ENCODE measurements at places on chromosomes 3 and 15.

DNA sequence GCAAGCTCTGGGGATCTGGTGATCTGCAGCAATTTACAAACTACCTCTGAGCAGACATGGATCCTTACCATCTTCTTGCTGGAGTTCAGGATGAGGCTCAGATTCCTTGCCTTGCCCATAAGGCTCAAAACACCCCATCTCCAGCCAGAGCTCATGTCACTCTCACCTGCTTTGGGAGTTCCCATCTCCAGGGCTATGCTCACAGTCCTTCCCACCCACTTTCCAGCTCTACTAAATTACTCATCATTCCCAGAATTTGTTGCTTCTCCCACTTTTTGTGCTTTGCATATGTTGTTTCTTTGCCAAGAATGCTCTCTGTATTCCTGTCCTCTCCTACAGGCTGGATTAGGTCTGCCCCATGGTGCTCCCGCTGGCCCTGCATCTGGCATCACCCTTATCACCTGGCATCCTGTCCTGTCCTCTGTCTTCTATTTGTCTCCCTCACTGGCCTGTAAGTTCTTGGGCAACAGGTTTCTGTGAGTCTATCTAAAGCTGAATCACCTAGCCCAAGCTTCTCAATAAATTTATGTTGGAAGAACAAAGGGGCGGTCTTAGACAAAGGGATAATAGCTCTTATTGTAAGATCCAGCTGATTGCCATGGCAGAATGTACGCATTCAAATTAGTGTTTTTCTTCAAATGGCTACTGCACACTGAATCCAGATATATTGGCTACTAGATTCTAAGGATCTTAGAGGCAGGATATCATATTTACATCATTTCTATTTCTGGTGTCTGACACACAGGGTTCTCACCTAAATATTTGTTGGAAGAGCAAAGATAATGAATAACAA is 179.2 kb downstream of the CLSTN2 start:
- DNase-seq = no peak

DNA sequence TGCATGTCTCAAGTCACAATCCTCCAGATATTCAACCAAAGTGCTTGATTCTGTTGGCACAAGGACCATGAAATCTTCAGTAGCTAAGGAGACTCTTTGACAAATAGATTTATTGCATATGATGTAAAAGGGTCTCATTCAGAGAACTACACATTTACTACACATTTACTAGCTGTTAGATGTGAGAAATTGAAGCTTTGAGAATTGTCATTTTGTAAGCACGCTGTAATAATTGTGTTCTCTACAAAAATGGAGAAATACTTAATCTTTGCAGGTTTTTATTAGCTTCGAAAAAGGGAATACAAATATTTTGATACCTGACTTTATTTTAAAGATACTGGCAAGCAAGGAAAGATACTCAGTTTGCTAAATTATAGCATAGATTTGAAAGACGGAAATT is 70.2 kb upstream of the CHD2 start:
- DNase-seq = no peak

DNA sequence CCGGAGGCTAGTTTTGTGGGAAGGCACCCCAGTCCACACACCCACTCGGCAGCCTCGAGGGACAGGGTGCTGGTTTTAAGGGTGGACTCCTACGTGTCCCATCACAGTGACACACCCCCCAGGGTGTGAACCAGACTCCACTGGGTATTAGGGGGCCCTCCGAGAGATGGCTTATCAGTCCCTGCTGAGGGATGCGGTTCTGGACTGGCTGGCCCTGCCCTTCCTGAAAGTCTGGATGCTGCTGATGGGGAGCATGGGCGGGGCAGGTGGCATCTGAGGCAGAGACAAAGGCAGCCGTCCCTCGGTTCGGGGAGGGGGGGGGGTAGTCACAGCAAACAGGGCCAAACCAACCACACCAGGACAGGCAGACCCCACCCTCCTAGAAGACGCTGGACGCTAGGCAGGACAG is 939 bp upstream of the ULK3 start:
- no peak for DNase-seq

GRCh38 chr3:113948015-113948917 is 453 bp downstream of the ZDHHC23 start:
- no peak for DNase-seq

- no peak for DNase-seq
These were observed 50.5 kb downstream of the MBNL1 start for GRCh38 chr3:152319256-152319655.

DNA sequence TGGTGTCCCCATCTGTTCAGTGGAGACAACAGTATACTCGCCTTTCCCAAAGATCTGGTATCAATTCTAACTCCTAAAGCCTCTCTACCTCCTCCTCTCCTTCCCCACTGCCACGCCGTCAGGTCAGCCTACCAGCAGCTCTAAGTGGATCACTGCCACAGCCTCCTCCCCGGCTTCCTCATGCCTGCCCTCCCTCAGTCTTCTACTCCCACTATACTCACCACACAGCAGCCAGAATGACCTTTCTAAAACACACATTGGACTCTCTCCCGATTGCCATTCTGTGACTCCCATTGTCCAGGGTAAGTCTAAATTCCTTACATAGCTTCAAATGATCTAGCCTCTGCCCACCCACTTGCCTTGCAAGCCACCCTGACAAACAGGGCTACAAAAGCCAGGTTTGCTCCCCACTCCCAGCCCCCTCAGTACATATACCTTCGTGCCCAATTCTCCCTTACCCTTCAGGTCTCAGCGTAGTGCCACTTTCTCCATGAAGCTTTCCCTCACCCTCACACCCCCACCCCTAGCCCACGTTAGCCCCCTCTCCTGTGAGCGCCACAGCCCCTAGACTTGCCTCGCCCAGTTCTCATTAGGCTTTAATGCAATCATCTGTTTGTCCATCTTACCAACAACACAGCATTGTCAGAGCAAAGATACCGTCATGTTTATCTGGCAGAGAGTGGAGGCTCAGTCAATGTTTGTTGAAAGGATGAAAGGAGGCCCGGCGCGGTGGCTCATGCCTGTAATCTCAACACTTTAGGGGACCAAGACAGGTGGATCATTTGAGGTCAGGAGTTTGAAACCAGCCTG is 9.5 kb upstream of the SEMA7A start:
- no peak for DNase-seq

GRCh38 chr3:32004113-32004765 is 22.7 kb downstream of the ZNF860 start:
- DNase-seq = no peak

DNA sequence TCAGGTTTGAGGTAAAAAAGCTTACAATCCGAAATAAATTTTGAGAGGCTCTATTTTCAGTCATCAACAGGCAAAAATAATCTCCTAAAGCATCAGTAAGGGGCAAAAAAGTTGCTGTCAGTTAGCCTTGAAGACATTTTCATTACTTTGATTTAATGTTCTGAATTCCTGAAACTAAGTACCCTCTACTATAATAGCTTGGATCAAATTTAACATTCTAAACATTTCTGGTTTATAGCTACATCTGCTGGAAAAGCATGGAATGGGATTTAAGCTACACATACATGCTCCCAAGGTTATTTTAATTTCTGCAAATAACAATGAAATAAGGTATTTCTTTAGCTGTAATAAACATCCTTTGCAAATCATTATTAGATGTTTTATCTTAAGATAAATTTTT is 245.4 kb downstream of the ULK4 start:
- no peak for DNase-seq

DNA sequence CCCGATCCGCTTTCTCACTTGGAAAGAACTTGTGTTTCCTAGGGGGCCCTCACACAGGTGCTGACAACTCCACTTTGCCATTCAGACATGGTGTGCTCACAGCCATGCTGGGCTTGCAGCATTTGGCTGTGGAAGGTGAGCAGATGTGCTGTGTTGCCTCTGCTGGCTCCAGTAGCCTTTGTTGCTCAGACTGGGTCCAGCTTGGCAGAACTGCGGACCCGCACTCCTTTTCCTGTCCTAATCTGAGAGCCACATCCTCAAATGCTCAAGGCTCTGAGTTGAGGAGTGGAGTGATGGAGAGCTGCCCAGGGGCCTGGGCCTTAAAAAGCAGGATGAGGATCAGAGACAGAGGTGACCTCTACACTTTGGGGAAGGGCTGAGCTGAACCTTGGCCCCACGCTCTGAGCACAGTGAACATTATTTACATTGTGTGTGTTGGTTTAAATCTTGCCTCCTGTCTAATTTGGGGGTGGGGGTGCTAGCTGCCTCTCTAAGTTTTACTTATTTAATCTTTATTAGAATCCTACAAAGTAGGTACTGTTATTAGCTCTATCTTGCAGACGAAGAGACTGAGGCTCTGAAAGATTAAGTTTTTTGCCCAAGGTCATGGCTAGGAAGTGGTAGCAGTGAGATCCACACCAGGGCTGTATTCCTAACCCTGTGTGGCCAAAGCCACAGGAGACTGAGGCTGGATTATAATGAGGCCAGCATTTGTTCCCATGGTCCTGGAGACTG is 17.2 kb downstream of the ACOX2 start:
- no peak for DNase-seq

- DNase-seq = no peak
These were observed 965 bp upstream of the CRBN start for GRCh38 chr3:3180456-3180855.

DNA sequence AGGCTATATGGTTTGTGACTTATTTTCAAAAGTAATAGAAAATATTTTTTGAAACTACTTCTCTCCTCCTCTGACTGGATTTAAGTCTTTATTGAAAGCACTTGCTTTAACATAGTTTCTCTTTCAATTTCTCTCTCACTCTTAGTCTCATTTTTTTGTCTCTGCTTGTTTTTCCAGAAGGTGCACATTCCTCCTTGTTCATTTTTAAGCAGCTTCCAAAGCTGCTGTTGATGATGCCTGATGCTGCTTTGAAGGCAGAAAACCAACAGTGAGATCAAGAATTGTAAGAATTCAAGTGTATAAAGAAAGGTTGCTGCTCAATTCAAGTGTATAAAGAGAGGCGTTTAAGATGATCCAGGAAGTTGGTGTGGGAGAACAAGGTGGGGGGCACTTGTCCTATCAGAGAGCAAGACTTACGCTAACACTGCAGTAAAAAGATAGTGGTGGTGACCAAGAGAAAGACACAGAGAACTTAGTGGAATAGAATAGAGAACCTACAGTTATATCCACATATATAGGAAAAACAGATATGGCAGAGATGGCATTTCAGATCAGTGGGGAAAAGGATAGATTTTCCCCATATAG is 12.1 kb downstream of the NR2C2 start:
- DNase-seq = no peak

DNA sequence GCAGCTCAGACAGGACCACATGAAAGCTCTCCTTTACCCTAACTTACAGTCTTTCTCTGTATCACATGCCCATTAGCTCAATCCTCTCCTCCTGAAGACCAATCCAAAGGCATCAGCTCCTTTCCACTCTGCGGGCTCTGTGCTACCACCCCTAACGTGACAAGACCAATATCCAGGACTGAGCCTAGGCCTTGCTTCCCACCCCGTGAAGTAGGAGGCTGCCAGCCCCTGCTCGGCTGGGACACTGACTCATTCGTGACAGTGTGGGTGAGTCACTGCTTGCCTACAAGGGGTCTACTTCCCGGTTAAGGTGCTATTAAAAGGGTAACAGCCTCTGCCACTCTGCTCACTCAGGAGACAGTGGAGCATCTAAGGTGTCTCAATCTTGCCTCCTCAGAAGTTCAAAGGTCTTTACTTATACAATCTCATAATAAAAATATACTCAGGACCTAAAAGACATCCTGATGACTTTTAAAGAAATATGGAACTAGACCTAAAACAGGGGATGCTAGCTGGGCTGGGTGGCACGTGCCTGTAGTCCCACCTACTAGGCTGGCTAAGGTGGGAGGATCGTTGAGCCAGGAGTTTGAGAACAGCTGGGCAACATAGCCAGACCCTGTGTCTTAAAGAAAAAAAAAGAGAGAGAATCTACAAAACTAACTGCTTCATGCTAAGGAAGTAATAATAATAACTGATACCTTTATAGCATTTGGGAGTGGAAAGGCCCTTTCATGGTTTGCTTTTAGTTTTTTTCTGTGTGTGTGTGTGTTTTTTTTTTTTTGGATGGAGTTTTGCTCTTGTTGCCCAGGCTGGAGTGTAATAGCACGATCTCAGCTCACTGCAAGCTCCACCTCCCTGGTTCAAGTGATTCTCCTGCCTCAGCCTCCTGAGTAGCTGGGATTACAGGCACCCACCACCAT is 55.0 kb downstream of the TMEM44 start:
- DNase-seq = no peak

DNA sequence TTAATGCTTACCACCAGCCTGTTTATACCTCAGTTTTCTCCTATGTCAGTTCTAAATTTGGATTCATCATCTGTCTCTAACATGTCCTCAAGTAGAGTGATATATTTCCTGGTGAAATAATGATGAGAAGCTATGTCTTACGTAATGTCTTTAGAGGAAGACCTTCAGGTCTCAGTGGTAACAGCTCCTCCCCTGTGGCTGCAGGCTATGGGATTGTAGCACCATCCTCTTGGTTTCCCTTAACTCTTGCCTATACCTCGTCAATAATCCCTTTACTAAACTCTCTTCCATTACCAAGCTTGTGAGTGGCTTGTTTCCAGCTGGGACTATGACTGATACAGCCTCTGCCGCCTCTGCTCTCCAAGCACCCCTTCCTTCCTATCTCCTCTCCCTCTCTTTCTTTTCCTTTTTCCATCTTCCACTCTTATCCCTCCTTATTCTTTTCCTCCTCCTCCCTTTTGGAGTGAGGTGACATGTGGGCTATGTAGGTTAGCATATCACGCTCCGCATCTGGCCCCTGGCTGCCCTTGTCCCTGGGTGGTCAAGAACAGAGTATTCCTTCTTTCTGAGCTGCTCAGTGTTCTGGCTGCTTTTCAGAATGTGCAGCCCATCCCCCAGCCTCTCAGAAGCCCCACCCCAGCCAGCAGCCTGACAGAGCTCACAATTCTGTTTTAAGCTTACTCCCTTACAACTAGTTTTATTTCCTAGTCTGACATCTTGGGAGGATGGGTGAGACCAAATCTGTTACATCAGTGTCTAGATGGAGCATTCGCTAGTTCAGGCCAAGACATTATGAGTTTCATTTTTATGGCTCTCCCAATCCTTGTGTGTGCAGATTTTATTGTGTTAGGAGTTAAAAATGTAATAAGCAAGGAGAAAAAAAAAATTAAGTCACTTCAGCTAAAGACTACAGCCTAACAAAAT is 75.0 kb upstream of the RNU6-1 start:
- DNase-seq = peak; percentile 55

GRCh38 chr3:182954553-182955235 is 25.6 kb downstream of the DCUN1D1 start:
- no peak for DNase-seq

Measured in NCI-H1417 treated with DMSO at 0.1 percent for 48 hours (cell line).